ENCODE measurements at places on chromosomes 2 and 18.

DNA sequence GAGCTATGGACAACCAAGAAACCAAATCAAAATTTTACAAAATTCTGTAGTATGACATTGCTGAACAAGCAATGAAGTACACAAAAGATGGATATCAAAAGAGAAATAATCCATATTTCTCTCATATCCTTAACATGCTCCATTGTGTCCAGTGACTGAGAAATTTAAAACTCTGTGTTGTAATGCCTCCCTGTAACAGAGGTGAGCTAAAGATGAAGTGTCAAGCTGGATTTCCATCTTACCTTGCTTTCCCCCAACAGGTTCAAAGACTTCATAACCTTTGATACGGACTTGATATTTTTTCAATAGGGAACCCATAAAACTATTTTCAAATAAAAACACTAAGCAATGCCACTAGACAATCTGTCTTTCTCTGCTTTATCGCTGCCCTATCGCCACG, 95.7 kb upstream of the SERTAD2 start:
- ATAC-seq, result no peak

GRCh38 chr2:215772003-215772402, 241.3 kb downstream of the MREG start:
- no peak for ATAC-seq

- no peak for ATAC-seq
Measured at GRCh38 chr2:150806336-150806735, 318.9 kb upstream of the RND3 start.

GRCh38 chr18:54608028-54608642, 17.1 kb downstream of the DYNAP start:
- ATAC-seq, result no peak

GRCh38 chr18:62339106-62339988, 14.2 kb downstream of the TNFRSF11A start:
- peak; percentile 98 for ATAC-seq

DNA sequence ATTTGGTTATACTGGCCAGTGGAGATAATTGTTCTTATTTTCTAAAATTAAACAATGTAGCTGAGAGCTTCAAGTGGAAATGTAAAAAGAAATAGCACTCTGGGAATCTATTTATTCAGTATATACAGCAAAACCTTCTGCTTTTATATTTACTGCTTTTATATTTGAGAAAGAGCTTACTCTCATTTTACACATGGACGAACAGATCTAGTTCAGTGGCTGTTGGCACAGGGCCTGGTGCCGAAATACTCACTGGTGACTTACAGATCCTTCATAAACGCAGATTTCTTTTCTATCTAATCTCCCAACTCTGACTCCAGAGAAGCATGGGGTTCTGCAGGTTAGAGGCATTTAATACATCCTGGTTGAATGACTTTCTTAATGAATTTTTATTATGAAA, 266.2 kb downstream of the ASXL3 start:
- ATAC-seq, result no peak

- no peak for ATAC-seq
Measured at GRCh38 chr18:10320791-10321190, 133.6 kb upstream of the APCDD1 start.
